Stimulated activated CD4-positive, alpha-beta T cell treated with anti-CD3 and anti-CD28 coated beads, Interleukin-12 subunit alpha, Interleukin-12 subunit beta, amount 100 ng/mL, for 48 hours (primary cell): ENCODE measurements at places on chromosomes 3 and 15.

DNA sequence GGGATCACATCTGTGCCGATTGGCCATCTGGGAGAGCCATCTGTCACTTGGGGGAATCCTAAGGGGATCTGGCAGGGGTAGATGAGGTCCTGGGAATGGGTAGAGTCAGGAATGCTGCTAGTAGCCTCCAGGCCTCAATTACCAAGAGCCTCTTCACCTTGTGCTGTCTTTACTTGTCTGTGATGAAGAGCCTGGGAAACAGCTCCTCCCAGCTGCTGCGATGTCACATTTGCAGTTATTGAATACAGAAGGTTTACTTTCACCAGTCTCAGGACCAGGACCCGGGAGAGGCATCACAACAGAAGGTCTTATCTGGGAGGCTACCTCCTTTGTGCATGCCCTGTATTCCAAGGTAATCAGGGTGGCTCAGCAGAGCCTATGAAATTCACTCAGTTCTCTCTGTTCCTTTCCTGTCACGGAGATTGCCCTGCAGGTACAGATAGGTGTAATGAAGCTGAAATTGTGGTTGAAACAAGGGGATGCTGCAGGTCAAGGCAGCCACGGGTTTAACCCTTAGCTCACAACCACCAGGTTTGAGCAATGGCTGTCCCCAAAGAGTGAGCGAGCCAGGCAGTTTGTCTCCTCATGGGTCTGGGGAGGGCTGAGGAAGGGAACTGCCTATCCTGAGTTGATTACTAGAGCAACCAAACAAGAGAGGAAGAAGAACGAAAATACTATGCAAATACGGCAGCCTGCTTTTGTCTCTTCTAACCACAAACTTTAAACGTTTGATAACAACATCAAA is 298.9 kb upstream of the RORA start:
- no peak for DNase-seq

GRCh38 chr3:159855599-159856346 is 132.9 kb upstream of the IL12A start:
- no peak for DNase-seq

- DNase-seq, result no peak
Measured at GRCh38 chr15:100842756-100843730, 36.6 kb upstream of the ALDH1A3 start.

- DNase-seq, result no peak
Measured at GRCh38 chr15:65310431-65311137, 6.1 kb downstream of the RNU5B-1 start.

DNA sequence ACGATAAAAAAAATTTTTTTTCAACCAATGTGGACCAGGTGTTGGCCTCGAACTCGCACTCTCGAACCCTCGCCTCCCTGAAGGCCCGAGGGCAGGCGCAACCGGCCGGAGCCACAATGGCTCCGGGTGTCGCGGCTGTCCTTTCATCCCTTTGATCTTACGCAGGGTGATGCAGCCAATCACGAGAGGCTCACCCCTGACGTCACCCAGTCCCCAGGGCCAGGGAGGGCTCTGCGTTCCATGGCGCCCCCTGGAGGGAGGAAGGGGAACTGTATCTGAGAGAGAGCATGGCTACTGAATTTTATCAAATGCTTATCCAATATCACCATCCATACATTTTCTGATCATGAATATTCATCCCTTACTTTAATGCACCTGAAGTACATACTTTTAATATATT is 15.4 kb upstream of the GMNC start:
- DNase-seq, result no peak

DNA sequence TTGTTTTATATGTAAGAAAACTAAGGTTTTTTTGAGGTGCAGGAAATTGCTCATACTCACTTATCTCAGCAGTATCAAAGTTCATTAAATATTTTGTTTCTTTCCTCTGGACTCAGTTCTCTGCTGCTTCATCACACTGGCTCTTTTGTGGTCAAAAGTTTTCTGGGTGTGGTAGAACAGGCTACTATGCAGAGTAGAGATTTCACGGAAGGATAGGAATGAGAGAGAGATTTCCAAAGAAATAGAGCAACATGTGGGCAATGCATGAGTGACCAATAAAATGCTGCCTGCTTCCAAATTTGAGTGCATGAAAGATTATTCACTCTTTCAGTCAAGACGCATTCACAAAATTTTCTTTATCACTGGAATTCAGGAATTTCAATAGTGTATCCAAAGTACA is 577.3 kb upstream of the SEMA6D start:
- no peak for DNase-seq

DNA sequence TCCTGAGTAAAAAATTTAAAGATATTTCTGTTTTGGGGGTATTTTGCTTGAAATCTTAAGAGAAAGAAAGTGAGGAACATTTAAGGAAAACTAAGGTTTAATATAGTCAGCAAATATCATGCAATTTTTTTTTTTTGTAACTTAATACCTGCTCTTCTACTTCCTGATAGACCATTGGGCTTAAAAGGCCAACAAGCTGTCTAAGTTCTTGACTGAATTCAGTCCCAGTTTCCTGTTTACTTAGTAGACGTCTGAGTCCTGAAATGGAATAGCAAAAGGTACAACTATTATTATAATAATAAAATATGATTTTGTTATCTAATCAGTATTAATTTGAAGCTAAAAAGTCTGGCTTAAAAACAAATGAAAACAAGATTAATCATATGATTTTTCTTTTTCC is 37.9 kb downstream of the IQCB1 start:
- DNase-seq, result no peak
